Stimulated activated memory B cell treated with anti-CD40 and anti-IgM and Interleukin-4, amounts not matched to agents 10 μg/mL and 1 μg/mL and 100 μg/mL, for 72 hours (primary cell): ENCODE measurements at places on chromosomes 3 and 15.

GRCh38 chr3:79651536-79652065 lies 116.2 kb downstream of the ROBO1 start:
- ATAC-seq, result no peak

GRCh38 chr3:42500091-42500490 lies 2.4 kb upstream of the VIPR1 start:
- no peak for ATAC-seq

DNA sequence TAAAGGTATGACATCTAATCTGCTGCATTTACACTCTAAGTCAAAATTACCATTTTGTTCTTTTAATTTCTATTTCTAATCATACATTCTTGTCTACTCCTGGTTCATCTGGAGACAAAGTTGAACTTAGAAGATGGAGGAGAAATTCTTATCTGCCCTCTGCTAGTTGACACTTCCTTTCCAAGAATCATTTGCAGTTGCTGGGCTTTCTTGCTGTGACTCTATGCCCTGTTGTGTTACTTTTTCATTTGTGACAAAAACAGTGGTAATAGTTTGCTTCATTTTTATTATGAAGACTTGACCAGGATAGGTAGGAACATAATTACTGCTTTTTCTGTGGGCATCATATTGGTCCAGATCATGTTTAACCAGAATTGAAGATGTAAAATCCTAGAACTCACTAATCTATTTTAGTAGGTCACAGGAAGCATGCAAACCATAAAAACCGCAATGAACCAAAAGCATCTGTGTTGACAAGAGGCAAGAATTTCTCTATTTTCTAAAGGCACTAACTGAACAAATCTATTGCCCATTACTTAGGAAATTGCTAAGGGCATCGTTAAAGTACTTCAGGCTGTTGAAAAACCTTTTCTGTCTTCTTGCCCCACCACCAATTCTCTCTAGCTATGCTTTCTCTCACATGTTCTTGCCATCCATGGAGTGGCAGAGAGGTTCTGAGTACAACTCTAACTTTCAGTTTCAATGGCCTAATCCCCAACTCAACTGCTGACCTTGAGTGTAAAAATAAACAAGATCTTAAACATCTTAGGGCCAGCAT lies 4.2 kb upstream of the CCR2 start:
- ATAC-seq, result peak; percentile 62

GRCh38 chr3:138195481-138195880 lies 8.4 kb downstream of the ARMC8 start:
- no peak for ATAC-seq
